ENCODE measurements at places on chromosomes 1 and 21.

DNA sequence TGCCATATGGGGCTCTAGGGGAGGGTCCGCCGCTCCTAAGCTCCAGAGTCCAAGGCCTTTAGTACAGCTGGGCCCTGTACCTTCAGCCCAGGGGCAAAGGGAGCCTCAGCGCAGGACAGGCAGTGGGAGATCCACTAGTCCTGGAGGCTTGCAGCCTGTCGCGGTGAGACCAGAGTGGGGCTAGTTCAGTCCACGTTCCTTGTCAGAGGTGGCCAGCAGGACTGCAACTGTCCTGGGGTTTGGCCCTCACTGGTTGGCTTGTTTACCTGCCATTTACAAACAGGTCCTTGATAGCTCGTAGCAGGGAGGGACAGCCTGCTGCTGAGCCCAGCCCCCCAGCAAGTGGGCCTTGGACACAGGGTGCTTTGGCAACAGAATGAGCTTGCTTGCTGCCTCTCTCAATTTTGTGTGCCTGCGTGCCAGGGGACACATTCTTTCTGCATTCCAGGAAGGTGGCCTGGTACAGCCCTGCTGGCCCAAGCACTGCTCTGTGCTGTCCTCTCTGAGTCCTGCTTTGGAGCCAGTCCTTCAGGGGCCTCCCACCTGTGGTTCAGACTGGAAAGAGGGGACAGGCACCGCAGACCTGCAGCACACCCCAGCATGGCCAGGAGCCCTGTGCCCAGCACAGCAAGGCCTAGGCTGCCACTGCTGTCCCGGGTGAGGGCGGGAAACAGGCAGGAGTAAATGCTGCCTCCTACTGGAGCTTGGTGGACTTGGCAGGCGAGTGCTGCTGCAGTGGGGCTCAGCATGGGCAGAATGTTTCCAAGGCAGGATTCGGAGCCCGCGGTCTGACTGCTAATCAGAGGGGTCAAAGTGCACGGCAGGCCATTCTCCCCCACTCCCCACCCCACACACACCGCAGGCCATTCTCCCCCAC, 15.2 kb downstream of the H6PD start:
- DNase-seq: peak; percentile 24

DNA sequence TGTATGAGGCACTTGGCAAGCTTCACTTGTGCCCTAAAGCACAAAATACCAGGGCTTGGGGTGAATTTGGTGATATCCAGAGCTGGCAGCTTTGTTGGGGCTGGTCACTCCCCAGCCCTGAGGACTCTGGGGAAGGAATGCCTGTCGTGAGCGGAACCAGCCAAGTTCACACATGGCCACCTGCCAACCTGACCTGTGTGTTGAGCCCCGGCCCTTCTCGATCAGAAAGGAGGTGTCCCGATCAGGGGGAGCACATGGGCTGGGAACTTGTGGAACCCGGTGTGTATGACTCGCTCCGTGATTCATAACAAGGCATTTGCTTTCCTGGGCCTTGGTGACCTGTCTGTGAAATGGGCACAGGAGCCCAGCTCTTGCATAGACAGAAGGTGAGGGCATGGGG, 43.1 kb downstream of the AGPAT3 start:
- DNase-seq: no peak

- DNase-seq: no peak
Observed at GRCh38 chr1:235913311-235913710, 46.6 kb upstream of the LYST start.

- DNase-seq: no peak
Observed at GRCh38 chr1:80217377-80217986, 1211.0 kb upstream of the ADGRL4 start.

DNA sequence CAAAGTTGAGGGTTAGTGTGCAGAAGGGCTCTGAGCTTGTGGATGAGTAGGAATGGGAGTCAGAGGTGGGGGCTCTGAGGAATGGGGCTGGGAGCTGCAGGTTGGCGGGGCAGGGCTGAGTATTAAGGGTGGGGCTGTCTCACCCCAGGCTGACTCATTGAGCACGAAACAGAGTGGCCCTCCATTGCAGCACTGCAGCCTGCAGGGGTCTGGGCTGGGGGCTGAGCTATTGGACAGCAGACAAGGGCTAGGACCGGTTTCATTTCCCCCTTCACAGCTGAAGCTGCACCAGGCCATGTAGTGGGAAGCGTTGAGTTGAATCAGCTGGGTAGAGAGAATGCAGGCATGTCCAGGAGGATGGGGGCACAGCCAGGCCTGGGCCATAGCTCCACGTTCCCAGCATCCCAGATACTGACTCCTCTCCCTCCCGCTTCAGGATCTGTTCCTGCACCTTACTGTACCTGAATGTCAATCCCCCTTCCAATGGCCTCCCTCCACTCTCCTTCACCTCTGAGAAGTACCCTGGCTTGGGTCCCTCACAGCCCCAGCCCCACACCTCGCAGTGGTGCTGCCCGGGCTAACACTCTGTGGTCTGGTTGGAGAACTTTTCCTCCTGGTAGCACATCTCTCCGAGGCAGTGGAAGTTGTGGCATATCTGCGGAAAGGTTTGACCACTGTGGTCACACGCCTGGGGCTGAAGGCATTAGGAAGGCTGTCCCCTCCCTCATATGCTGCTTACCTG, 4.4 kb upstream of the INPP5B start:
- DNase-seq: no peak

- DNase-seq: no peak
Observed at GRCh38 chr1:204323887-204324286, 35.8 kb downstream of the PLEKHA6 start.

- no peak for DNase-seq
Observed at GRCh38 chr1:184208622-184209021, 157.1 kb downstream of the TSEN15 start.

- DNase-seq: no peak
Observed at GRCh38 chr1:11639372-11639771, 14.9 kb downstream of the FBXO2 start.

GRCh38 chr1:35883635-35884101, 659 bp downstream of the AGO1 start:
- DNase-seq: peak; percentile 57

- DNase-seq: peak; percentile 43
Observed at GRCh38 chr1:15046487-15047165, 106.9 kb upstream of the TMEM51 start.

DNA sequence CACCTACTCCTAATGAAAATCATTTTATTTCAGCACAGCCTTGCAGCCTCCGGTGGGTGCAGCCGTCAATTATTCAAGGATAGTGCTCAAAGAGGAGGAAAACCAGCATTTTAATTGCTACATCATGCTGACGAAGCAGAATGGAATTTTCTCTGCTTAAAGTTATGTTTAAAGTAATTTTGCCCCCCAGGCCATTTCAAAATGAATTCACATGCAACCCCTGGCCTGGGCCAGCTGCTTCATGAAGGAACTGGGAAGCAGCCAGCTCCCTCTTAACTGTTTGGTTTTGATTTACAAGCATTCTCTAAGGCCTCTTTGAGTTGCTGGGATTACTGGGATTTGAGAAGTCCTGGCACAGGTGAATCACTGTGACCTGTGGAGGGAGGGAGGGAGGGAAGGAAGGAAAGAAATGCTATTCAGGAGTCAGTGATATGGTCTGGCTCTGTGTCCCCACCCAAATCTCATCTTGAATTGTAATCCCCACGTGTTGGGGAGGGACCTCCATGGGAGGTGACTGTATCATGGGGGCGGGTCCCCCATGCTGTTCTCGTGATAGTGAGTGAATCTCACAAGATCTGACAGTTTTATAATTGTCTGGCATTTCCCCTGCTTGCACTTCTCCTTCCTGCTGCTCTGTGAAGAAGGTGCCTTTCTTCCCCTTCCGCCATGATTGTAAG, 66.0 kb downstream of the PGBD5 start:
- DNase-seq: no peak

- DNase-seq: no peak
Observed at GRCh38 chr1:198340139-198340538, 183.3 kb downstream of the NEK7 start.

GRCh38 chr1:155890251-155890650, 20.9 kb downstream of the RIT1 start:
- no peak for DNase-seq

GRCh38 chr1:86205741-86206140, 49.2 kb upstream of the COL24A1 start:
- no peak for DNase-seq

DNA sequence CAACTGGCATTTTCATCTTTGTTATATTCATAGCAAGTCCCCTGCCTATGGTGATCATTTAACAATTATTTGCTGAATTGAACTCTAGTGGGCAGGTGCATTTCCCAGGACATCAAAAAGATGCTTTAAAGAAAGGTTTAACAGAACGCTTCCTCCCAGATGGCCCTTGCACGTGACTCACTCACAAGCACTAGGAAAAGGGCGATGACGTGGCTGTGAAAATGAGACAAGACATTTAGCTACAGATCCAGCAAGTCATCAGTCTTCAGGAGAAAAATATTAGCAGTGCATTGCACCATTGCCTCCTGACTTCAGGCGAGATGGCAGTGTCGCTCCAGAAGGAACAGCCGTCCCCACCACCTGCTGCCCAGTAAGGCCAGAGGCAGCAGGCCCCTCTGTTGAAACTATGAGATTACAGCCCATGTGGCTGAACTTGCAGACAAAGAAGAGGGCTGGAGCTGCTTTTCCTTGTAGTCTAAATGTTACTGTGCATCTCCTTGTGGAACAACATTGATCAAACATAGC, 37.2 kb downstream of the DSCAM start:
- no peak for DNase-seq

DNA sequence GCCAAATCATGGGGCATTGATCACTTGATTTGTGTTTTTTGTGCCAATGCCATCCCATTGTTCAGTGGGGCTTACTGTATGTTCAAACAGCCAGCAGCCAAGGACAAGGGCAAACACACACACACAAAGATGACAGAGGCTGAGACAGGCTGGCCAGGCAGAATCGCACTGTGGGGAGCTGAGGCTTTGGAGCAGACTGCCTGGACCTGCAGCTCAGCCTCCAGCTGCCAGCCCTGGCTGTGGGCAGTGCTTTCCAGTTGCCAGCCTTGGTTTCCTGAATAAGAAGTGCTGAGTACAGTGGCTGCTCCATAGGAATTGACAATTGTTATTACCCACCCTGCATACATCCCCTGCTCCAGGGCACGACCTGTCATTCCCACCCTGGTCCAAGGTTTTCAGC, 16.9 kb upstream of the PCP4 start:
- DNase-seq: no peak

- no peak for DNase-seq
Observed at GRCh38 chr1:243727503-243728203, 122.4 kb downstream of the AKT3 start.

DNA sequence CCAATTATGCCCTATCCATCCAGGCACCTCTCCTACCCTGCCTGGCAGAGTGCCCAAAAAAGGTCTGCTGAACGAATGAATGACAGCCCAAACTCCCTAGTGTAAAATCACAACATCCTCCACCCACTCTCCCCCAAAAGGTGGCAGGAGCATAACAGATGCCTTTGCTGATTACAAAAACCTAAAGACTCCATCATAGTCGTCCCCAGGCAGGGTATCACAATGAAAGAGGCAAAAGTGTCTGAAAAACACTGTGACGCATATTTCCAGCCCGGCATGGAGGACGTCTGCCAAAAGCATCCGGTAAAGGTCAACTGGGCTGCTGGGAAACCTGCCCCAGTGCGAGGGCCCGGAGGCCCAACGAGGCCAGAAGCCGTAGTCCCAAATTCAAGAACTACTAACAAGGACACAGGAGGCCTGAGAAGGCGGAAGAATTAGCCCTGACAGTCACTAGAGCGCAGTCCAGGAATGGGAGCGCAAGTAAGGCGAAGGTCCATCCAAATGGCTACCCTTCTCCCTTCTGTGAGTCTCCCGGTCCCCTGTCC, 576 bp downstream of the SMIM12 start:
- peak; percentile 42 for DNase-seq

DNA sequence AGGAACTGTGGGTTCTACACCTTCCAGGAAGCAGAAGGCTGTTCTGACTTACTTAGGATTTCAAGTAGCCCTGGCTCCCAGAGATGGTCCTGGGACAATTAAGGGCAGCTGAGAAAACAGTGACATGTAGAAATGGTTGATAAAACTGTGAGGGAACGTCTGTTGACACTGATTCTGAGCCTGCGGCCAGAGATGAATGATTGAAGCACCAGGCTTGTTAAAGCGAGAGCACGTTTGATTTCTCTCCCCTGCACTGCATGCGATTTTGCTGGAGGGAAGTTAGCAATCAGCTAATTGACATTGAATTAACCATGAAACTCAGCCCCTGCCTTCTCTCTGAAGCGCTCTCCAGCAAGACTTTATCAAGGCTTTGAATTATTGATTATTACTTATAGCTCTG, 29.9 kb upstream of the POU3F1 start:
- no peak for DNase-seq

- no peak for DNase-seq
Observed at GRCh38 chr1:152021569-152021968, 15.2 kb downstream of the S100A11 start.

GRCh38 chr1:73029571-73029970, 747.2 kb upstream of the NEGR1 start:
- no peak for DNase-seq

DNA sequence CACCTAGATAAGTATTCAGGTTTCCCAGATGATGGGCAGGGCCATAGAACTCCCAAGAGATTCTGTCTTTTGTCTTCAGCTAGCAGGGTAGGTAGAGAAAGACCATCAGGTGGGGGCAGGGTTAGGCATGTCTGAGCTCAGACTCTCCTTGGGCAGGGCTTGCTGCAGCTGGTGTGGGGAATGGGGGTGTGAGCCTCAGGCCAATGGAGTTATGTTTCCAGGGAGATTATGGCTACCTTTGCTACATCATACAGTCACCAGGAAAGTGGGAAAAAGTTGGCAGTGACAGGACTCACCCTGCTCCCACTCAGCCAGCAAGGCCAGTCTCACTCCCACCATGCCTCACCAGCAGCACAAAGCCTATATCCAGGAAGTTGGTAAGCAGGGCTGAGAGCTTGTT, 77.8 kb downstream of the DRAM2 start:
- no peak for DNase-seq

DNA sequence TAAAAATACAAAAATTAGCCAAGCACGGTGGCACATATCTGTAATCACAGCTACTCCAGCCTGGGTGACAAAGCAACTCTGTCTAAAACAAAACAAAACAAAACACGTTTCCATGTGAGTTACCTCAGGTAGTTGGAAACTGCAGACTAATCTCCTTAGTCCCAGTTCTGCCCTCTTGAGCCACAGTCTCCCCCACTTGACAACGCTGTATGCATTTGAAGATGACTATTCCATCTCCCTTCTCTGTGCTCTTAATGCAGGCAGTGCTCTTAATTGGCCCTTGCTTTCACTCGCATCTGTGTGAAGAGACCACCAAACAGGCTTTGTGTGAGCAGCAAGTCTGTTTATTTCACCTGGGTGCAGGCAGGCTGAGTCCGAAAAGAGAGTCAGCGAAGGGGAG, 19.6 kb upstream of the DHCR24 start:
- DNase-seq: no peak

GRCh38 chr1:32104127-32104526, 3.7 kb upstream of the KPNA6 start:
- DNase-seq: no peak

GRCh38 chr1:236543065-236543669, 19.4 kb downstream of the LGALS8 start:
- no peak for DNase-seq

GRCh38 chr1:55055951-55056631, 16.7 kb downstream of the PCSK9 start:
- peak; percentile 7 for DNase-seq

Data from CD4-positive, alpha-beta T cell treated with Interleukin-4 for 1 hour (primary cell).